ENCODE measurements at places on chromosomes 1 and 21.

DNA sequence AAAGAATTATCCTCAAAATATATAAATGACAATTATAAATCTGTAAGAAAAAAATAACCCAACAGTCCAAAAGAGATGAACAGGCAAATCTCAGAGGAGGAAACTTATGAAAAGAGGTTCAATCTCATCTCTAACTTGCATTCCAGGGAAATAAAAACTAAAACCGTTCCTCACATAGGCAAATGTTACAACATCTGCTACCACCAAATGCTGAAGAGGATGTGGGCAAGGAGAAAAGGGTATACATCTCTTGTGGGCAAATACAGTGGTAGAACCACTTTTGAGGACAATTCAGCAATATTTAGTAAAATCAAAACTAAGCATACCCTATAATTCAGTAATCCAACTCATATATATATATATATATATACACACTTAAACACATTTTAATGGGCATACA is 33.7 kb upstream of the SGIP1 start:
- DNase-seq = no peak

GRCh38 chr1:86541859-86542258 is 5.0 kb upstream of the CLCA4 start:
- no peak for DNase-seq

- DNase-seq = no peak
Measured at GRCh38 chr21:35026617-35027562, 22.2 kb downstream of the RUNX1 start.

DNA sequence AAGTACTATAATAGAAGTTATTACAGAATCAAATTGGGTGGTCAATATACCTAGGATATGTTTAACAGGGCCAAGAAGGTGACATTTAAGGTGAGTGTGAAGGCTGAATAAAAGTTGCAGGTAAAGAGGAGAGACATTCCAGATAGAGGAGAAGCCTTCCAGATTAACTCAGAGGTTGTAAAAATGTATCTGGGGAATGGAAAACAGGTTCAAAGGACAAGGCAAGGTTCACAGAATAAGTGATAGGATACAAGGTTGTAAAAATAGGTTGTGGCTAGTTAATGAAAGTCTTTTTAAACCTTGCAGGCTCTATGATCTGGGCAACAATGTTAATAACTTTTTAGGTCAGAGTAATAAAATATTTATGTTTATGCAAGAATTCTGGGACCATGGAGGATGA is 40.2 kb downstream of the FUBP1 start:
- no peak for DNase-seq

DNA sequence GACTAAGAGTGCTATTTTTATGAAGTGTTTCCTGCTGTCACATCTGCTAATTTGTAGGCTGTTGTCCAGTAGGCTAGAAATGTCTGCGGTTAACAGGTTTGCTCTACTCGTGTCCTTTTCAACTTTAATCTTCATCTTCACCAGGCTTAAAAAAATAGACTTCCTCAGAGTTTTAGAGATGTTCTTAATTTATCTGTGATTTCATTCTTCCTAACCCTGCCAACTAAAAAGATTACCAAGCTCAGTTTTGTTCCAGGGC is 66.8 kb downstream of the SASS6 start:
- DNase-seq = no peak

DNA sequence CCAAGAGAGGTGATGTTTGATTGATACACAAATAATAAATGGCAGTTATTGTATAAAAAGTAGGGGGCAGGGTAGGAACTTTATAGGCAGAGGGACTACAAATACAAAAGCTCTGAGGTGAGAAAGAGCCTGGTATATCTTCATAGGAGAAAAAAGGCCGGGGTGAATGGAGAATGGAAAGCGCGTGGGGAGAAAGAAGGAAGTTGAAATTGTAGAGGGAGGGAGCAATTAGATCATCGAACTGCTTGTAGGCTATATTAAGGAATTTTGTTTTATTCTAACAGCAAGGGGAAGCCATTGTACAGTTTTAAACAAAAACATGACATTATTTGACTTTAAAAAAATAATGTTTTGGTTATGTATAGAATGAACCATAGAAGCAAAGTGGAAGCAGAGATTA is 147.4 kb downstream of the PDE4B start:
- no peak for DNase-seq

DNA sequence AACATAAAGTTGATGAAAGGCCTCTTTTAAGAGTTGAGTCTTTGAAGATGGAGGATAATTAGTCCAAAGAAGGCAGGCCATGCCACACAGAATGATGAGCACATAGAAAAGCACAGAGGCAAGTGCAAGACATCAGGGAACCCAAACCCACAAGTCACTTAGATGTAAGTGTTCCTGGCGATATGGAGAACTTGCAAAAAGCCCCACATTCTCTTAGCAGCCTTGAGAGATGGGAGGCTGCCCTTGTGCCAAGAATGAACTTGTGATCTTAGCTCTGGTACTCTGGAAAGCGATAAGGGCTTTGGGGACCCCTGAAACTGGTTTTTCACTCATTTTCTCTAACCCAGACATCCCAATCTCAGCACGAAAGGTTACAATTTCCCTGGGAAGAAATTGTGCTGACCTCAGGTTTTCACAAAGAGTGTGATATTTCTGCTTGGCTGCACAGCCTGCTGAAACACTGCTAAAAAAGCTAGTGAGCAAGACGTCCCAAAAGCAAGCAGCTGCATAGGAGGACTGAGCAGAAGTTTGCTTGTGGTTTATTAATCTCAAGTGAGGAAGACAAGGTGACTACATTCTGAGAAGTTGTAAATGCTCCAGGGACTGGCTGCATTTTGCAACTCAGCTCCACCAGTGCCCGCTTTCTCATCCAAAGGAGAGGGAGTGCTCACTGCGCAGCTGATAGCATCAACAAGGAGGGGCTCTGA is 496.9 kb upstream of the CAMK1G start:
- no peak for DNase-seq

GRCh38 chr1:15180189-15180588 is 26.6 kb downstream of the TMEM51 start:
- no peak for DNase-seq

DNA sequence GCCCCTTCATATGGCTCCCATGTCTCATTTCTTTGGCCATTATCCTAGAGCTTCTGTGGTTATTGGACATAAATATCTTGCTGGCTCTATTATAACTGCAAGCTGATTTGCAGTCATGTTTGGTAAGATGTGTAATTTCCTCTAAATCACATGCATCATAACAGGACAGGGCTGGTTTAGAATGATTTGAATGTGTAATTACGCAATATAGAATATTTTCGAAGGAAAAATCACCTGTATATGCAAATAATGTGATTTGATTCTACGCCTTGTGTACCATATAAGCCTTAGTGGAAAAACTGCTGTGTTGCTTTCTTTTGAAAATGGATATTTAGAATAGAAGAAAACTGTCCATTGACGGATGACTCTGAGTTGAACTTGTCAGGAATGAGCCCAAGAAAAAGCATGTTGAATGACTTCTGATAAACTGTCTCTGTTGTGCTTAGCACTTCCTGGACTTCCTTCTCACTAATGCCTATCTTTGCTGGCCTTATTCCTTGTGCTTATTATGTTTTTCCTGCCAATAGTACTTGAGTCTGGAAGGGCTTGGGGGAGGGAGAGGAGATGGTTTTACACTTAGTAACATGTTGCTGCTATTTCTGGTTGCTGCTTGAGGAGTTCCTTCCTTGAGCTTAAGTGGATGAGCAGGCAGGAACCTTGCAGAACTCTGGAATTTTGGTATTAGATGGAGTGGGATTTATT is 6.5 kb downstream of the CACHD1 start:
- DNase-seq = peak; percentile 14

DNA sequence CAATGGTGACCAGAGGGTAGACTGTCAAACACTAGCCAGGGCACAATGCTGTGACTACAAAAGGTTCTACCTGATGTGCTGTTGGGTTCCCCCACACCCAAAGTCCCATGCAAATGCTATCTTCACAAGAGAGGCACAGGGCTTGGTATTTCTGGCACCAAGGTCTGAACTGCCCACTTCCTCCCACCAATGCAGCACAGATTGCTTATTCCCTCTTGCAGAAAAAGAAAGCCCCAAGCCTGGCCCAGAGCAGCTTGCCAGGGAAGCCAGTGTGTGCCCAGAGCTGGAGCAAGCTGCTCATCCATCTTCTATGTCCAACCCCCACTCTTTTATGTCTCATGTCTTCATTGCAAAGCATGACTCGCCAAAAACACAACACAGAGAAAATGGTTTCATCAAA is 149.4 kb upstream of the CAMK1G start:
- DNase-seq = no peak

GRCh38 chr1:10074059-10074851 is 41.5 kb downstream of the UBE4B start:
- DNase-seq = no peak

DNA sequence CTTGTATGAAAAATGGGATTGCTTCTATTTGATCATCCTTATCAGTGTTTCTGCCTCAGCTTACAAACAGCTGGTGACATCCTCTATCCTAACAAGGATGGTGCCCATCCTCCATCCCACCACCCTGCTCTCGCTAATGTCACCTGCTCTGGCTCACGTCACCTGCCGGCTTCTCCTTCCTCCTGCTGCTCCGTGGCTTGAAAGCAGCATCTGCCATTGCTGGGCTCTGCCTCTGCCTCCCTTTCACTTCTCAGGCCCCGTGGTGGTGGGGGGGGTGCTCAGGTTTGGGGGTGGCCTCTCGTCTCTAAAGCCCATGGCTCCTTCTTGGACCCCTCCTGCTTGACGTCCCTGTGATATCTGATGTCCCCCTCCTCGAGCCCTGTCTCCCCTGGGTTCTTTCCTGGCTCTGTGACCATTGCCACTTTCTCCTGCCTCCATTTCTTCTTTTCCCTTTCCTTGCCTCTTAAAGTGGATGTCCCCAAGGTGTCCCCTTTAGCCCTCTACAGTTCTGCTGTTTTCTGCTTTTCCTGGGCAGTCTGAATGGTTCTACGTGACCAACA is 135.5 kb upstream of the ERRFI1 start:
- no peak for DNase-seq

DNA sequence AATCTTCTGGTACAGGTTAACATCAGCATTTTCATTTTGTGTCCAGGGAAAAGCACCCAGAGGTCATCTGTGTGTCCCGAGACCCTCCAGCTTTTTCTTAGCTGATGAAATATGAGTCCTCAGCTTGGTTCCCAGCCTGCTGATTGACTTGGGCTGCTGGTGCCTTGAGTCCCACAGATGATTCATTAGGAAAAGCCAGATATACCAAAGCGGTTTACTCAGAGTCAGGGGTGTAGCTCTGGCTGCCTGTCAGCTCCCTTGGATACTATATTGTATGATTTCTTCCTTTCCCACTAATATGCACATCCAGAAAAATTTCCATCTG is 43.7 kb upstream of the MAB21L3 start:
- no peak for DNase-seq

Data from LNCaP clone FGC (cell line).